ENCODE measurements at places on chromosomes 16 and 17.

DNA sequence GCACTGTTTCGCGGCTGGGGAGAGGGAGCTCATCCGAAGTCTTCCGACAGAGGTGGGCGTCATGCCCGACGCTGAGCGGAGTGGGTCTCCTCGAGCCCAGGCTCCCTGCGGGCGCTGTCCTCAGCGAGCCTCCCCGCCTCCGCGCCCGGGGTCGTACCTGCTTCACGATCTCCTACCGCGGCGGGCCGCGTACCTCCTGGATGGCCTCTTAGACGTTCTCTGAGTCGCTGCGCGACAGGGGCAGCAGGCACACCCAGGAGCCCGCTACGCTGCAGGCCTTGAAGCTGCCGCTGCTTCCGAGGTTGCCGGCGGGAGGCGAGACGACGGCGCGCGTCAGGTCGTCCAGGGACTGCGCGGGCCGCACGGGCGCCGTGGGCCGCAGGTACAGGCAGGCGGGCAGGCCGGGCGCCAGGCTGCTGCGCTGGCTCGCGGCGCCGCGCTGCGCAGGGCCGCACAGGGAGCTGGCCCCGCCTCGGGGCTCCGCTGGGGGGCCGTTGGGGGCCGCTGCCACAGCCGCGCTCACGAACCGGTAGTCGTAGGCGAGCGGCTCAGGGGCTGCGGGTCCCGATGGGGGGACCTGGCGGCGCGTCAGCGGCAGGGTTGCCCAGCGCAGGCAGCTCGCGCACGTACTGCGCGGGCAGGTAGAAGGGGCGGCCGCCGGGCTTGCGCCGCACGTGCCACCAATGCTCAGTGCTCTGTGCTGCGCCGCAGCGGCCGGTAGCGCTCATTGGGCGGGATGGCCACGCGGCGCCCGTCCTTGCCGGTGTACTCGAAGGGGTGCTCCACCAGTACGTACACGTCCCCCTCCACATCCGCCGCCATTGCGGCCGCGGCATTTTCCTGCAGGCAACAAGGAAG, 116.4 kb upstream of the SMURF2 start:
- no peak for DNase-seq

DNA sequence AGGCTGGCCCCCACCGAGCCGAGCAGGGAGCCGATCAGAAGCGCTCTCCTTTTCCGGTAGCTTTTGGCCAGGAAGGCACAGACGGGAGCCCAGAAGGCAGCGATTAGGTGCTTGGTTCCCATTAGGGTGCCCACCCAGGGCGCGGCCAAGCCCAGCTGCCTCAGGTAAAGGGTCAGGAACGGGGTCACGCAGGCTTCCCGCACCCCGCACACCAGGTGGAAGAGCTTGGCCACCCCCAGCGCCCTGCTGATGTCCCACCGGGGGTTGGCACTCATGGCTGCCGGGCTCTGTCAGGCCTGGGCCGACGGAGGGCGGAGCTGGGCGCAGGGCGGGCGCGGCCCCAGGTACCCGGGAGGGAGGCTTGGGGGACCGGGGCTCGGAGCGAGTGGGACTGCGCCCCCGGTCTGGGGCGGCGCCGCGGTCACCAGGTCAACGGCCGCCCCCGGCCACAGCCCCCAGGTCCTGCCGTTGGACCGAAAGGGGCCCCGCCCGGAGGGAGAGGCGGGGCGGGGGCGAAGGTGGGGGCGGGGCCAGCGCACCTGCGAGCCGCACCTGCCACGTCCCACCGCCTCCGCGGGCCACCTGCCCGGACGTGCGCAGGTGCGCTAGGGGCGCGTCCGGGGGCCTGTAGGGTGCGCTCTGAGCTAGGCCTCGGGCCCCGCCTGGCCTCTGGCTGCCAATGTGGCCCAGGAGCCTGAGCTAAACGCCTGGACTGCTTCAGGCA, at the start of gene MFSD6L:
TSS of gene MFSD6L (minus strand) at position 520 of the 724 bp plus-strand sequence. CDS start at position 275, 245 bp downstream.
- DNase-seq, result no peak

DNA sequence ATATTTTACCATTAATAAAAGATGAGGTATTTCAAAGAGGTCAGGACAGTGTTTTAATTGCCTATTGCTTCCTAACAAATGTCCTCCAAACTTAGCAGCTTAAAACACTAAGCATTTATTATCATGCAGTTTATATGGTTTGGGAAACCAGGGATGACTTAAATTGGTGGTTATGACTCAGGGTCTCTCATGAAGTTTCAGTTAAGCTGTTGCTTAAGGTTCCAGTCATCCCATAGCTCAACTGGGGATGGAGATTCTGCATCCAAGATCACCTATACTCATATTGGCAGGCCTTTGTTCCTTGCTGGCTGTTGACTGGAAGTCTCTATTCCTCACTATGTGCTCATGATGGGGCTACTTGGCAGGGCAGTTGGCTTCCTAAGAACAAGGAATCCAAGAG, 1329.9 kb upstream of the GOT2 start:
- no peak for DNase-seq

DNA sequence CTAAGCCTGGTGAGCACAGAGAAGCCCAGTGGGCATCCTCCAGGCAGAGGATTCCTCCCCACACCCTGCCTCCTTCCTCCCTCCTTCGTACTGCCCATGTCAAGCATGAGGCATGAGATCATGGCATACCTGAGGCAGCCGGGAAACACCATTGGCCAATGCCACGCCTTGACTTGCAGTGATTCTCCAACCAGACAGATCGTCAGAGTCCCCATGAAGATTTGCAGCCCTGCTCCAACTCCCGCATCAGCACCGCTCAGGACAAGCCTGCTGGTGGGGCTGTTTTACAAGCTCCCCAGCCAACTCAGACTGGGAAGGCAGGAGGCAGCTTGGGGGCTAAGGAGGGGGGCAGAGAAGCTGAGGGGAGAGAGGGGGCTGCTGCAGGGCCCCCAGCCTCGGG, 2.9 kb upstream of the KRT16 start:
- no peak for DNase-seq

DNA sequence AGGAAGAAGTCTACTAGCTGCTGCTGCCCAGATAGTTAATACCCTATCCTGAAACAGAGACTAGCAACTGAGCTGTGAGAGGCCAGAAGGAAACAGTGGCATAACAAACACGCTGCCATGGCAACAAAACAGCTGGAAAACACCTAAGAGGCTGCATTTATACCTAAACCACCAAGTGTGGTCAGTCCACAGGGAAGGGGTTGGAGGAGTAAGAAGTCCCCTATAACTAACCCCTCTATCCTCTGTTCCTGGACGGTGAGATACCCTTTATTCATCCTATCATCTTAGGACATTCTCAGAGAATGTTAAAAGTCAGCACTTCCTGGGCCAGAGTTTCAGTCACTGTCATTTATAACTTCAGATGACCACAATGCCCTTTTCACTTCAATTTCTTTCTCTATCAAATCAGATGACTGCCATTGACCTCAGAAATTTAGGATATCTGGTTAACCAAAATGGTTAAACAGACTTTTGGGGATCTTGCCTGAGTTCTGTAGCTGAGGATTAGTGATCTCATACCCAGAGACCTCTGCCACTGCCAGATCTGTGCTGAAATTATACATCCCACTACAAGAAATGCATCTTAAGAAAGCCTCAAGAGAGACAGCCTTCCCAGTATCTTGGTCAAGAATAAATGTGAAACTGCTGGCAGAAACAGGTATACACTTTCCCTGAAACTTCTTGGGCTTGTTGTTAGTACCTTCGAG, 36.2 kb downstream of the STH start:
- DNase-seq, result no peak

GRCh38 chr16:22424161-22424937, 49.9 kb upstream of the CDR2 start:
- DNase-seq, result peak; percentile 90

Data from gastrocnemius medialis (tissue), 4 donors.